ENCODE measurements at places on chromosomes 1 and 21.
A peak's percentile ranks its signal among the peaks of the same experiment; 100 is the strongest.

DNA sequence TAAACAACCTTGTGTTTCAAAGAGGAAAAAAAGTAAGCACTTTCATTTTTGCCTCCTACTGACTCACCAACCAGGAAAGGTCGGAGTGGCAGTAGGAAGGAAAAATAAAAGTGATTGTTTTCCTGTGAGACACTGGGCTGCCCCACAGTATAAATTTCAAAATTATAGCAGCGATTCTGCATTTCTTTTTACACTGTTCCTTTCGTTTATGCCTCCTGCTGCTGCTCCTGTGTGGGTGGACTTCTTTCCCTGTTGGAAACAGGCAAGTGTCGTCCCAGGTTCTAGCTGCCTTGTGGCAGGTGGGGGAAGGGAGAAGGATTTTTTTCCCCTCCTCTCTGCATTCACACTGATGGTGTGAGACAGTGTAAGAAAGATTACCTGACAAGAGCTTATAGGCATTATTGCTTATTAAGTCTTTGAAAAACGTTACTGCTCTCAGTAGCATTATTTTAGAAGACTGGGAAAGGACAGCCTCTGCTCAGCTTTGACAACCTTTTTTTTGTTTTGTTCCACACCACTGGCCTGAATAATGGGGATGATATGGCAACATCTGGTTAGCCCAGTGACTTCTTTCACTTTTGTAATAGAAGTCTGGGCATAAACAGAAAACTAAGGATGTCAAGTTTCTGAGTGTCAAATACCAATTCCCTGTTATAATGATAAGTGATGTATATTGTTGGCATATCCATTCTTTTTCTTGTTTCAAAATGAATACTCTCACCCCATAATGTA, 77.9 kb downstream of the NEK7 start:
- DNase-seq = peak; percentile 71

GRCh38 chr1:62689524-62689923, 1.3 kb upstream of the DOCK7 start:
- peak; percentile 36 for DNase-seq

DNA sequence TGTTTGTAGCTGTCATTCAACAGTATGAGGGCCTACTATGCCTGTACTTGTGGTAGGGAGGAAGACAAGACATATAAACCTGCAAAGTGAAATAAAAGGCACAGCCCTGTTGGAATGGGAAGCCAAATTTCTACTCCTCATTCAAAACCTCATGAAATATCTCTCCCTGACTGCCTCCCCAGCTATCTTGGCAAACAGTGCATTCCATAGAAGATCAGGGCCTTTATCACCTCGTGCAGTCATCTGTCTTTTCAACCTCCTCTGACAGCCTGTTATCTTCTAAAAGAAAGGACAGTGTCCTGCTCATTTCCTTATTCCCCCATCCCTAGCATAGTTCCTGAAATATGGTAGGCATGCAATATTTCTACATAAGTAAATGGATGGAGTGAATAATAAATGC, 71.0 kb downstream of the SH3GLB1 start:
- DNase-seq = no peak

GRCh38 chr21:27021801-27022200, 54.9 kb upstream of the ADAMTS5 start:
- no peak for DNase-seq

- DNase-seq = no peak
Measured at GRCh38 chr21:45848805-45849204, 132.8 kb upstream of the COL6A1 start.

DNA sequence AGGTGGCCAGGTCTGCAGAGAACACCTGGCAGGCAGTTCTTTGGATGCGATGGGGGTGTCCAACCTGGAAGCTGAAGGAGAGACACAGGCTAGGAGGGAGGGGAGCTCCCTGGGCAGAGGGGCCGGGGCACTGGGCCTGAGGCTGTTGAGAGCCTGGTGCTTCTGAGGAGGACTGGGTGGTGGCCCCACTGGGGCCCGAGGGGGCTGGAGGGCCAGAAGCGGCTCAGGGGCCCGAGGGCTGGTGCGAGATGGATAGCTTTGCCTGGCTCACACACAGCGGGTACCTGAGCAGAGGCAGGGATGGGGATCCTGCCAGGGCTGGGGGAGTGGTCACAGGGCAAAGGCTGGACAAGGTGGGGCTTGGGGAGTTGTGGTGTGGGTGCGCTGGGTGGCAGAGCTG, 37.2 kb downstream of the PRDM16 start:
- DNase-seq = no peak

- DNase-seq = no peak
Measured at GRCh38 chr1:117636637-117637425, 31.0 kb downstream of the TENT5C start.

DNA sequence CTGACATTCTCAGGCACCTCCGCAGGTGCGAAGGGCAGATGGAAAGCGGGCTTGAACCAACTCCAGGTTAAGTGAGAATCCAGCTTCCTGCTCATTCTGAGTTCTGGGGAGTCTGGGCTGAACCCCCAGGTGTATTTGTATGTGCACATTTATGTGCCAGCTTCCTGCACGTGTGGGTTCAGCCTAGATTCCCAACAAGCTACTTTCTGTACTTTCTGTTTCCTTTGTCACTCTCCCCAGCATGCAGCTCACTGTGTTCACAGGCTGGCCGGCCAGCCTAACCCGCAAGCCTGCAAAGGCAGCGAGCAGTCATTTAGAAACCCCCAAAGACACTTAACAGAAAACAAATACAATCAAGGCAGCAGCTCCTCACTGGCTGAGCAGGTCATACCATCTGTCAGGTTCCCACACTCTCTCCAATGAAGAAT, 1.3 kb upstream of the IL19 start:
- DNase-seq = no peak

DNA sequence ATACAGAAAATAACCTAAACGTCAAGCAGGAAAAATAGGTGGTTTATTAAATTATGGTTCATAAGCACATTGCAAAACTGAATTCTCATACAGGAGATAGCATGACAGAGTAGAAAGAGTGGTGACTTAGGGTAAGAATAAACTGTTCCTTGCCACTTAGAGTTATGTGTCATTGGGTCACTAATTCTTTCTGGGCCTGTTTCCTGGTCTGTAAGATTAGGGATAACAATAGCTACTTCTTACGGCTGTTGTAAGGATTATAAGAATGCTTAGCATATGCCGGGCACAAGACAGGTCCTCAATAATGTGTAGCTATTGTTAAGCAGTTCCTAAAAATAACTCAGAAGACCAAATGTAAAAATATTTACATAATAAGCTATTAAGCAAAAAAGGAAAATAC, 24.2 kb downstream of the SNRNP40 start:
- no peak for DNase-seq

- DNase-seq = no peak
Measured at GRCh38 chr1:21937034-21937371, at the start of gene HSPG2. TSS of gene HSPG2 (minus strand) at chr1:21937310. CDS start at chr1:21937217, 93 bp downstream.

DNA sequence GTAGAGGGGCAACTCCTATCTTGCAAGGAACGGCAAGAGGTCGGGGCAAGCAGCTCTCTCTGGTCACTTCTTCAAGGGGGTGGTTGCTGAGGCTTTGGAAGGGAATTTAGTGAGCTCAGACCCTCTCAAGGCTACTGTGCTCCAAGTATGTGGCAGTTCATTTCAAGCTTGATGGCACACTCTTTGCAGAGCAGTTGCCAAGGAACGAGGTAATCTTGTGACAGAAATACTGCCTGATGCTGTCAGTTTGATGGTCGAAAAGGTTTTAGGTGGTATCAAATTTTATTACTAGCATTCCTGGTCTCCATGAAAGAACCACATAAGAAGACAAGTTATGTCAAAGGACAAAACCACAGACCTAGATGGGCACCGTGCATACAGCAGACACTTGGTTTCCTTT, 13.1 kb downstream of the CFAP298 start:
- DNase-seq = peak; percentile 18

DNA sequence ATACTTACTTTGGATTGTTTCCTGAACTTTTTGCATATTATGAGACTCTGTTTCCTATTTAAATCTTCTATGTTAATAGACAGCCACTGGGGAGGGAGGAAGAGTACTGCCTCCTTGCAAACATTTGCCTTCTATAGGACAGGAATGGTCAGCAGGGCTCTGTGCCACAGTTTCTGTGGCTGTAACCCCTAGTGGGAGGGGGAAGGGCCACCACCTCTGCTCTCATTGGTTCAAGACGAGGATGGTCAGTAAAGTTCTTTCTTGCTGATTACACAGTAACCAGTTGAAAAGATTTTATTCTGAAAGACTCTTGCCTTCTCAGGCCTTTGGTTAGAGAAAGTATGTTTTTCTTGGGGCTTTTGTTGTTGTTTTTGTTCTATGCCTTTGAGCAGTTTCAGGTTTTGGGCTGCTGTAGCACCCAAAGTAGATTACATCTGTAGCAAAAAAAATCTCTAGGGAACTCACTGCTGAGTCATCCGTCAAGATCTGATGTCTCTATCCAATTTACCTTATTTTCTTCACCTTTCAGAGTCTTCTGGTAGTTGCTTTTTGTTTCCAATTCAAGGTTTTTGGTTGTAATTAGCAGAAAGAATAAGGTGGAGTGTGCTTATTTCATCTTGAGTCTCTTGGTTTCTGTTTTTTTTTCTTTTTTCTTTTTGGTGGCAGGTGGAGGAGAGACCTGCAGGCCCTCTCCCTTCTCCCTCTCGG, 23.1 kb downstream of the SLC35A3 start:
- DNase-seq = no peak

DNA sequence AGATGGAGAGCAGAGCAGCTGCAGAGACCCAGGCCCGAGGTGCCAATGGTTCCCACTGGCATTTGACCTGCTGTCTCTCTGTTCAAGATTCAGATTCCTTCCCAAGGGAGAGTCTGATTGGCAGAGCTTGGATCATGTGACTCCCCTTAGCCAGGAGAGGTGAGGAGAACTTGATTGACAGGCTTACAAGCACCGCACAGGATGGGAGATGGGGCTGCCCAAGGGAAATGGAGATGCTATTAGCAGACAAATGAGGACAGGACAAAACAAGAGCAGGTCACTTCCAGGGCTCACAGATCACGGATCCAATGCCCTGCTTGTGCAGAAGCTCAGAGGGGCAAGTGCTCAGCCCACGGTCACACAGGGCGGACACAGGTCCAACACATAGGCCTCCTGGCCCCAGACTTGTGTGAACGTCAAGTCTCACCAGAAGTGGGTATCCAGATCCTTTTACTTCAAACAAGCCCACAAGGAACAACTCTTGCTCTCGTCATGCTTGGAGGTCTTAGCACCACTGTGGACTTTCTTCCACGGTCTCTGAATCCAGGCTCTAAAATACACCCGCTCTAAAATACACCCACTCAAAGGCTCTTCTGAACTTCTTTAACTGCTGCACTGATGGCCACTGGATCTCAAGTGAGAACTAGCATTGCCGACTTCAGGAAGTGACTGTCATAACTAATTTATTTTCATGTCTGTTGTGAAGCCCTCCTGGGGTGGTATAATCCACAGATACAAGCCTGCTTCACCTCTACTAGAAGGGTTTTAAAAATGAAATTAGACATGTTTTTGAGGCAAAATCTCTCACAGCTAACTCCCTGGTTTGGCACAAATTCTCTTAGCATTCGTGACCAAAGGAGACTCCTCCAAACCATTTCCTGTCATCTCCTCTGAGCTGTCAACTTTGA, 274.9 kb downstream of the RRAGC start:
- no peak for DNase-seq

GRCh38 chr21:19842601-19843000, 1155.6 kb upstream of the NCAM2 start:
- no peak for DNase-seq

- DNase-seq = no peak
Measured at GRCh38 chr1:85546748-85547147, 33.8 kb upstream of the CCN1 start.

DNA sequence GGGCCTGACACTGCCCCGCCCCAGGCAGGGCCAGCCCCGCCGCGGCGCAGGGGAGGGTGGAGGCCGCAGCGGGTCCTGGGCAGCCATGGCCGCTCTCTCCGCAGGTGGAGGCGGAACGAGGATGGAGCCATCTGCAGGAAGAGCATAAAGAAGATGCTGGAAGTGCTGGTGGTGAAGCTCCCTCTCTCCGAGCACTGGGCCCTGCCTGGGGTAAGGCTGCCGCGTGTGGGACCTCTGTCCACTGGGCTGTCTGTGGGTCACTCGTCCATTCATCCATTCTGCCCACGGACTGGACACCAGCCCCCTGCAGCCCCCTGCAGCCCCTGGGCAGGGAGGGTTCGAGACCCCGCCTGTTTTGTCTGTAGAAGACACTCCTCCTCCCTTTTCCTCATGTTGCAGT, 18.4 kb upstream of the LRRC3 start:
- no peak for DNase-seq

- DNase-seq = no peak
Measured at GRCh38 chr1:231629132-231629531, 2.5 kb downstream of the DISC1 start.

DNA sequence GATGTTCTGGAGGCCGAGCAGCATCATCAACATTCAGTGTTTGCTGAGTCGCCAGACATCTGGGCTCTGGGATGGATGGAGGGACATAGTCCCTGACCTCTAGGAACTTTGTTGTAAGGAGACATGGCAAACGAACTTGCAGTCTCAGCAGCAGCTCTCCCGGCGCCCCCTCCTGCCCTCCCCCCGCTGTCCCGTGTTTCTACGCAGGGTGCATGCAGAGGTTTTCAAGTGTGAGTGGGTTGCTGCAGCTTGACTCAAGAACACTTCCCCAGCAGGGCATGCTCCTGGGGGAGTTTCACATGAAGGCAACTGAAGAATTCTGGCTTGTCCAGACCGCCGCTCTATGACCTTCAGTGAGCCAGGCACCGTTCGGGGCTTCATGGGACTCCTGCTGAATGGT, 121.9 kb downstream of the CAMTA1 start:
- no peak for DNase-seq

- no peak for DNase-seq
Measured at GRCh38 chr1:149931212-149931790, 3.7 kb upstream of the SF3B4 start.

- DNase-seq = no peak
Measured at GRCh38 chr1:118381197-118381869, 196.3 kb upstream of the SPAG17 start.

- no peak for DNase-seq
Measured at GRCh38 chr1:24888971-24889676, 41.0 kb downstream of the RUNX3 start.

DNA sequence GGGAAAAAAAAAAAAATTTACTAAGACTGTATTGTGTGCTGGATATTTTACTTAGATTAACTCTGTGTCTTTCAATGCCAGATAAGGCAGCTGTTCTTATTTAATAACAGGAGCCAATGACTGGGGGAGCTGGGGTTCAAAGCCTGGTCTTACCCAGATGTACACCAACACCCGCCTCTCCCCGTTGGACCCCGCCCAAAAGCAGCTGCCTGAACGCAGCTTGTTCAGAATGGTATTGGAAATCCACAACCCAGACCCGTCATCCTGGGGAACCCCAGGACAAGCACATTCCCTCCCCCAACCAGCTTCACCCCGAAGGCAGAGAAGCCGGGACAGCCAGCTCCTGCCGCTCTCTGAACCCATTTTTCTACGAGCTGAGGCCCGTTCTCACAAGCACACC, 113.6 kb upstream of the TMPRSS2 start:
- no peak for DNase-seq
